NCI-H1930 (cell line): ENCODE measurements at places on chromosomes 6 and 20.

DNA sequence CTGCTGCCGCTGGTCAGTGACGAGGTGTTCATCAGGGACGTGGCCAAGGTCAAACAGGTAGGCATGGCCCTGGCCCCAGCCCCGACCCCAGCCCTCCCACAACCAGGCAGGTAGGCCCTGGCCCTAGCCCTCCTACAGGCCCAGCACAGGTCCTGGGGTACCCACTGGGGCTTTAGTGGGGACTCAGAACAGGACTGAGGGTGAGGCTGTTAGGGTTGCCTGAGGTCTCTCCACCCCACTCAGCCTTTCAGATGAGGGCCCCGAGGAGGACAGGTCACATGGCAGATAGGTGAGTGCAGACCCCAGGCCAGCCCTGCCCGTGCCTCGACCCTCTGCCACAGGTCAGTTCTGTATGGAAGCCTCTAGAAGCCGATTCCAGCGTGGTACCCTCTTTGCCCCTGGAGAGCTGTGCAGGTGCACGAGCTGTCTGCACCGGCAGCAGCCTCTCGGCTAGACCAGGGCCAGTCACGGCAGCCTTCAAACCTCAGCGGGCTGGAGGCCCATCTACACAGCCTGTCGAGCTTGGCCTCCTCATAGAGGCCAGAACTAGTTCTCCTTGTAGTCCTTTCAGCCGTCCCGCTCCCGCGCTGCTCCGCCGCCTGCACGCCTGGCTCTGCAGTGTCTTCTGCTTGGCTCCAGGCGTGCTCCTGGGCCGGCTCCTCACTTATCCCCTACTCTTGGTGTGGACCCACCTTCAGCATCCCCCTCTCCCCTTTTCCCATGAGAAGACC is 35.5 kb downstream of the PYGB start:
- no peak for DNase-seq

- no peak for DNase-seq
These were observed 5.3 kb upstream of the IP6K3 start for GRCh38 chr6:33751771-33752645.

DNA sequence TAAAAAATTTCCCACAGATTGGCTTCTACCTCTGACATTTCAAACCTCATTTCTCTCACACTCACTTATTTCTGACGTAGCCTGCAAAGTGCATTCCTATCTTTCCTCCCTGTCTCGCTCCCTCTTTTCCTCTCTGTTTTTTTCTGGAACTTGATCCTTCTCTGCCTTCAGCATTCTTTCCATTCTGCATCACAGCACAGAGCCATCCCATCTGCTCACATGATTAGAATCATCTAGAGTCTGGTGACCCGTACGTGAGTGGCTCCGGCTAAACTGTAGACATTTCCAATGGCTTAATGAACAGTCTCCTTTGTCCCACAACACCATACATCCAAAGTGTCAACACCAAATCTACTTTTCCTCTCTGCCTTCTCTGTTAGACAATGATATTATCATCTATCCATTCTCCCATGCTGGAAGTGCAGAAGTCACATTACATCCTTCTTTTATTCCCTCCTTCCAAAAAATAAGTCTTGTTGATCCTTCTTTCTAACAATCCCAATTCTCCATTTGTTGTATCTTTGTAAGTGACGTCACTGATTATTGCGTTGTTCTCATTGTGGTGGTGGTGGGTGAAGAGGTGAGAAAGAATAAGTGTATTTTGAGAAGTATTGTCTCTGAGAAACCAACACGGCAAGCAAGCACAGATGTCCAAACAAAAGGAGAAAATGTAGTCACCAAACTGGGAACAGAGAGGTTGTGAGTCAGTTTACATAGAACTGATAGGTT is 41.6 kb downstream of the OPRM1 start:
- DNase-seq = no peak

DNA sequence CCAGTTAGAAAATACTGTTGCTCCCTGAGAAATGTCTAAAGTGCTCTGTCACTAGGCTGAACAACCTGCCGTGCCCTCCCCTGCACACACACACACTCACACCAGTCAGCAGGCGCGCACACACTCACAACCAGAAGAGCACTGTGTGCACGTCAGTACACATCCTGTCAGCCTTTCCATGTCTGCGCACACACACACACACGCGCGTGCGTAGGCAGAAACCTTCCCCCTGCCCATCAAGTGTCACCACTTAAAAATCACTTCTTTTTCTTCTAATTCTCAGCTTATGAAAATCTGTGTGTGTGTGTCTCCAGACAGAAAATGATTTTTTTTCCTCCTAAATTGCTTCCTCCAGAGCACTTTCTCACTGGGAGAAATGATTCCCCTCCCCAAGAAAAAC is 100.3 kb downstream of the EDN3 start:
- DNase-seq = no peak

- no peak for DNase-seq
These were observed 7.7 kb downstream of the TTBK1 start for GRCh38 chr6:43250992-43251373.

DNA sequence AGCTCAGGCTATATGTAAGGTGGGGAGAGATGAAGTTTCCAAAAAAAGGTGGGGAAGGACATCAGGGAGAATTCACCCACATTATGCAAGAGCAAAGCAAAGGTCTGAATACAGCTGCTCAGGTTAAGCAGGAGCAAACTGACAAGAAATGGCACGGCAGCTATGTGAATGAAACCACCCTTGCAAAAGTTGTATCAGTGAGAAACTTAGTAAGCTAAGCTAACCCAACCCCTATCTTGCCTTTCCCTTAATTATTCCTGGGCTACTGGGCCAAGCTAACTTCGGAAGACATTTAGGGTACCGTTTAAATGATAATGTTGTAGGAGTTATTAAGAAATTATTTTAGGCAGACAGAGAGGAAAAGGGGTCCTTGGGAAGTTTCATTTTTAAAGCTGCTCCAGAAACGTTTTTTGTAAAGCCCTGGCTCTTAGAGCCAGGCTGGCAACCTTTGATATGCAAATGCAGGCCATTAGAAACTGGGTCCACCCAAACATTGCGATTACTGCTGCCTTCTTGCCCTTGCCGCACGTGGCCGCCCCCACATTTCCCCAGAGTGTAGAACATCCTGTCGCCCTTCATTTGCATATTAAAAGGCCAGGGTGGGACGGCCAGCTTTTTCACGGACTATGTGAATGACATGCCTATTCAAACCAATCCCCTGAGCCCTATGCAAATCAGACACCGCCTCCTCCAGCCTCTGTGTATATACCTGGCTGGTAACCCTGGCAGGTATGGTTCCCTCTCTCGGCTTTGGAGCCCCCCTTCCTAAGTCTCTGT is 60.5 kb upstream of the SAMD5 start:
- DNase-seq = no peak

DNA sequence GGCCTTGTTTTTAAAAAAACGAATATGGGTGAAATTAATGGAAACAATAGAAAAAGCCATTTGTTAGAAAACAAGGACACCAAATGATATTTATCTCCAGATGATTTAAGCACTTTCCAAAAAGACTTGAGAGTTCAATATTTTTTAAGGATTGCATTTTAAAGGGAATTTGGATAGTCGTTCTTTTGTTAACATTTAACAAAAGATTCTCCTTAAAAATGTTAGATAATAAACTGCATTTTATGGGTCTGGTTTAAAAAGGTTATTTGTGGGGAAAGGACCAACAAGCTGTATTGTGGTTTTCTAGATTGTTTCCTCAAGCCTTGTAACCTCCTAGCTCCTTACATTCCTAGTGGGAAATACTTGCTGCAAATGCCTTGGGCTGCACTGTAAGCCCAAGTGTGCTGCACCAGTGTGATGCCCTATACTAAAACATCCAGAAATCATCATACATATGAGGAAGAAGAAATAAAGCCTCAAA is 1.5 kb upstream of the PHIP start:
- DNase-seq = no peak

DNA sequence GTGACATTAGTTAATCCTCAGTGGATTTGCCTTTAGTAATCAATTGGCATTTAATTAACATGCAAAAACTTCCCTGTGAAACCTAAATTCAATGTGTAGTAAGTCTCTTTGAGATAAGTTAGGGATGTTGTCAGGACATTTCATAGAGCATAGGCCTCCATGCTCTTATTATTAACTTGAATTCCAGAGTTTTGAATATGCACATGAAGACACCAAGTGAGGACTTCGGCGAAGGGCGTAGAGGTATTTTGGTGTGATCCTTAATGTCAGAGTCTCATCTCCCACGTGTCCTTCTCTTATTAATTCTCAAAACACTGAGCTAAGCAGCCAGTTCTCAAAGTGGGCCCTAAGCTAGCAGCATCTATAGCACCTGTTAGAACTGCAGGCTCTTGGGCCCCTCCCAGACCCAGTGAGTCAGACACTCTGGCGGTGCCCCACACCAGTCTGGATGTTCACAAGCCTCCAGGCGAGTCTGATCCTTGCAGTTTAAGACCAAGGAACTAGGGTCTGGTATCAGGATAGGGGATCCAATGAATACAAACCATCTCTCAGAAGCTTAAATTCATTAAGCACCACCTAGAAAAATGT is 292.1 kb downstream of the QKI start:
- no peak for DNase-seq

- no peak for DNase-seq
These were observed 167.9 kb downstream of the PREX1 start for GRCh38 chr20:48659858-48660257.

DNA sequence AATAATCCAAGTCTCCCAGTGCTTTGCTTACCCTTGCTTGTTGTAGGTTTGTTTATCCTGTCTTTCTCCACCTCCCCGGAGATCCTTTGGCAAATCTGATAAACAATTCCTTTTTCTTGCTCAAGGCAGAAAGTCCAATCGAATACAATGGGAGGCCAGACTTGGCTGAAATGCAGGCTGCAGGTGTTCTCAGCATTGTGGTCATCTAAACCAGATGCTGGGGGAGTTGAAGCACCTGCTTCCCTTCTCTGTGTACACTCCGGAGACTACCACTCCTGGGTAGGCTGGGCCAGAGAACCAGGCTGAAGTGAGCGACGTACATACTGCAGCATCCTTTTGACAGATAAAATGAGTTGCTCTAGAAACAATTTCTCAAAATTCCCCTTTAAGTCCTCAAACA is 82.6 kb upstream of the PREP start:
- no peak for DNase-seq

- no peak for DNase-seq
These were observed 83.0 kb downstream of the MAP3K4 start for GRCh38 chr6:161074496-161075121.

DNA sequence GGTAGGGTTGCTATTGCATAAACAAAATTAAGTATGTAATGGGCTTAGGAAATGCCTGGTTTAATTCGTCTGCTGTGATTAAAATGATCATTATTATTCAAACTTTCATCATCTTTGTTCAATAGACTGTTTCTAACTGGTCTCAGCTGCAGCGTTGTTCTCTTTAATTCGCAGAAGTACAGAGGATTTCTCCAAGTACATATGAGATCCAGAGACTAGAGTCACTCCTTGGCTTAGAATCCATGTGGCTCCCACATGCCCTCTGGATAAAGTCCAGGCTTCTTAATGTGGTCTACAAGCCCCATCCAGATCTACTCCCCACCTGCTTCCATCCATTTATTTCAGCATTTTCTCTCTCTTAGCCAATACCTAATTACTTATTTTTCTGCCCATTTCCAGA is 1.1 kb upstream of the ZBTB24 start:
- no peak for DNase-seq

GRCh38 chr6:83176246-83176645 is 16.8 kb downstream of the PGM3 start:
- DNase-seq = no peak

DNA sequence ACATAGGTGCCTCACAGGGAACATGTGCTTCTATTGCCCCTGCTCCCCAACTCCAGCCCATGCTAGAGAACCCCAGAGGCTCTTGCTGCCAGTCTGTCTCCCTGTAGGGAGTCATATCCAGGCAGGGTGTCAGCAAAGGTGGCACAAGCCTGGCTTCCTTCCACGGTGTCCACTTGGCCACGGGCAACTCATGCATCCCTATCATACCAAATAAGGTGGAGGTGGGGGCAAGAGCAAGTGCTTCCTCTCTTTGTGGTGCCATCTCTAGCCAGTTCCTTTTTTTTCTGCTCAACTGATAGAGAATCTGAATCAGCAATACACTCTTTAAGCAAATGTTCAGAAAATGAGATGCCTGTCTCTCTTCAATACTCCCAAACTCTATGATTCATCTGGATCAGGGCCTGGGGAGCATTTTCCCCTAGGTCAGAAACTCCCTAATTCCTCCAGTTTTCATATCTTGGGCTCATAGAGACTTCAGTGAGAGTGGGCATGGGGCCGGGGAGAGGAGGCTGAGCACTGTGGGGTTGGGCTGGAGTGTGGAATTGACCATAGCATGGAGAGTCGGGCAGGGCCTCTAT is 105.1 kb upstream of the GPR6 start:
- no peak for DNase-seq

DNA sequence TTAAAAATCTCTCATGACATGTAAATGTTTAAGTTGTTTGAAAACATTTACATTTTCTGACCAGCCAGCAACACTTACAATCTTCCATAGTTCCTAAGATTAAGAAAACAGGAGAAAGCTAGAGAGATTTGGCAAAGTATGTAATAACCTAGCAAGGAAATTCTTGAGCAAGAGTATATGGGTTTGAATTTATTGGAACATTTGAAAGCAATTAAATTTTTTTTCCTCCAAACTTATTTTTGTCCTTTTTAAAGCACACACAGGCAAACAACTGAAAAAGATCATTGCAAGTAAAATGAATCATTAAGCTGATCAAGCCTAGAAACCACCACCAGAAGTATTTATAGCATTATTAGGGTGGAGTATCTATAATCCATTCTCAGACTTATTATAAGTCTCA is 20.1 kb upstream of the ZNF217 start:
- no peak for DNase-seq

GRCh38 chr20:48705240-48706115 is 122.3 kb downstream of the PREX1 start:
- DNase-seq = no peak

- no peak for DNase-seq
These were observed 95.0 kb downstream of the THBS2 start for GRCh38 chr6:169158691-169159090.

GRCh38 chr20:63005365-63005861 is 1.4 kb downstream of the BHLHE23 start:
- DNase-seq = no peak

GRCh38 chr20:58538752-58539151 is 23.6 kb upstream of the APCDD1L start:
- no peak for DNase-seq

- DNase-seq = no peak
These were observed 26.9 kb downstream of the ZBP1 start for GRCh38 chr20:57593134-57593886.

DNA sequence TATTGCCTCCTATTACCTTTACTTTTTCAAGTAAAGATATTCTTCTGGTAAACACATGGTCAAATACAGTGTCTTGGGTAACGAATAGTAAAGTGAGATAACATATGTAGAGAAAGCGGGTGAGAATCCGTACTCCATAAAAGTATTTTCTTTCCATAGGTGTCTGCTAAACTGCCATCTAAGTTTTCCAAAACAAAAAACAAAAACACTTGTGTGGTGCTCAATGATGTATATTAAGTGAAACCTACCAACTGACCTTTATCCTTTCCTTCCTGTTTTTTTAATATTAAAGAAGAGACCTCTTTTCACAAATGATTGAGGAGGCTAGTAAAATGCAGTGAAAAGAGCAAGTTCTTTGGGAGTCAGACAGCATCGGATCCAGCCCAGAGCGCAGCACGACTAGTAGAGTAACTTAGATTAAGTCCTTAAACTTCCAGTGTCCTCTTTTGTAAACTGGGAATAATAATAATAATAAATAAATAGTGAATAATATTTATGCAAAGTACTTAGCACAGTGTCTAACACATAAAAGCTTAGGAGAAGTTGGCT is 437 bp upstream of the CDKAL1 start:
- no peak for DNase-seq

GRCh38 chr6:170289951-170290295 is 955 bp downstream of the DLL1 start:
- DNase-seq = no peak

GRCh38 chr6:87099472-87099871 is 4.6 kb upstream of the CGA start:
- no peak for DNase-seq
